Activated T-helper 1 cell treated with anti-CD3 and anti-CD28 coated beads, Interleukin-2, amount 50 U/mL, for 16 hours (primary cell): ENCODE measurements at places on chromosomes 2 and 18.

GRCh38 chr2:48114256-48114655, 208.0 kb upstream of the FBXO11 start:
- peak; percentile 13 for DNase-seq

- no peak for DNase-seq
Observed at GRCh38 chr18:24063121-24063731, 48.7 kb downstream of the TTC39C start.

- no peak for DNase-seq
Observed at GRCh38 chr2:157291018-157291417, 33.5 kb downstream of the GALNT5 start.

DNA sequence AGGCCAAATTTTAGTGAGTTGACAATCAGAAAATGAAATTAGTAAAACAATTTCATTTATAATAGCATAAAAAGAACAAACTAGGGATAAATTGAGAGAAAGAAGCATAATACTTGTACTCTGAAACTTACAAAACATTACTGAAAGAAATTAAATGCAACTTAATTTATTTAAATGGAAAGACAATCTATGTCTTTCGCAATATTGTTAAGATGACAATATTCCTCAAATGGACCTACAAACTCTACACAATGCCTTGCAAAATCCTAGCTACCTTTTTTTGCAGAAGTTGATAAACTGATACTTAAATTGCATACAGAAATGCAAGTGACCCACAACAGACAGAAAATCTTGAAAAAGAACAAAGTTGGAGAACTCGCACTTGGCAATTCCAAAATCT, 9.1 kb downstream of the EPG5 start:
- DNase-seq, result no peak

- DNase-seq, result no peak
Observed at GRCh38 chr2:28547906-28548600, 52.2 kb downstream of the PLB1 start.

DNA sequence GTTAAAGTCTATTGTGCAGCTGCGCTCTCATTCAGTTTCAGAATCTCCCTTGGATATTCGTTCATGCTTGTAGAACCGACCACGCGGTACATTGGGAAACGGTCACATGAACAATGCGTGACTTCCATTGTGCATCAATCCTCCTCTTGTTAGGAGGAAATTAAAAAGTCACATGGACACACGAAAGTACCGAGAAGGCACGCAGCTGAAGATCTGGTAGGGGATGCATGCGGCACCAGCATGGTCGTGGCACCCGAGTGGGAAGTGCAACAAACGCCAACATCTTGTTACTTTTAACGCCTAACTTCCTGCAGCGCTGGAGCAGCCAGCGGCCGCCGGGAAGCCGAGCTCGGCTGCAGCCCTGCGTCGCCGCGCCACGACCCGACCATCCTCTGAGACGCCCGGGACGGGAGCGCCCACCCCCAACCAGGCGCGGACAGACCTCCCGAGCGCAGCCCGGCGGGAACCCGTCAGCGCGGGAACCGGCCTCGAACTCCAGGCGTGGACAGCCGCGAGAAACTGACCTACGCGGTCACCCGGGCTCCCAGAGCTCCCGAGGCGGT, 412 bp downstream of the OSBPL1A start:
- no peak for DNase-seq

- no peak for DNase-seq
Observed at GRCh38 chr18:2606335-2606734, 35.0 kb downstream of the NDC80 start.

DNA sequence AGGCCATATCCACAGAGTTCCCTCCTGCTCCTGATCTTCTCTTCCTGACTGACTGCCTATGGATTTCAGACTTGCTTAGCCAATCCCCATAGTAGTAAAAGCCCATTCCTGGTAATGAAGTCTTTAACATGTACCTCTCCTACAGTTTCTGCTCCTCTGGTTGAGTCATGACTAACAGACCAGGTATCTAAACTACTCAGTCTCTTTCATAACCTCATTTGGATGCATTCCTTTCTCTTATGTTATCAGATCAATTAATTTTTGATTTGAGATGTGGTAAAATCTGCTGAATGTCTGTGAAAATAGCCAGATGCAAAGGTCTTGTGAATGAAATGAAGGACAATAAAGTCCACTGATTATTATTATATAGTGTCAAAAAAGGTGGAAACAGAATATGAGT, 198.0 kb downstream of the NBAS start:
- no peak for DNase-seq

DNA sequence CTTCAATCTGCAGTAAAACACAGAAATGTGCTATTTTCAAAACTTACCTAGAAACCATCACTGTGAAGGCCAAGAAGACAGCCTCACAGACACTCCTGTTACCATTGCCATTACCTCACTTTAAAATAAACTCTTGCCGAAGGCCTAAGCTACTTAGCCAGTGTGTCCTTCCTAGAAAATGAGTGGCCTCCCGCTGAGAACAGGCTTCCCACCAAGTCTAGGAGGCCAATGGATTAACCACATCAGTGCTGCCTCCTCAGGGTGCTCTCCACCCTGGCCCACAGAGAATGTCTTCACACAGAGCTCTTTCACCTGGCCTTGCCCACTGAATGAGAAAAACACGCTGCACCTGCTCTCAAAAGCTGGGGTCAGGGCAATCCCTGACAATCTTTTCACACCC, 47.5 kb downstream of the L3MBTL4 start:
- no peak for DNase-seq

DNA sequence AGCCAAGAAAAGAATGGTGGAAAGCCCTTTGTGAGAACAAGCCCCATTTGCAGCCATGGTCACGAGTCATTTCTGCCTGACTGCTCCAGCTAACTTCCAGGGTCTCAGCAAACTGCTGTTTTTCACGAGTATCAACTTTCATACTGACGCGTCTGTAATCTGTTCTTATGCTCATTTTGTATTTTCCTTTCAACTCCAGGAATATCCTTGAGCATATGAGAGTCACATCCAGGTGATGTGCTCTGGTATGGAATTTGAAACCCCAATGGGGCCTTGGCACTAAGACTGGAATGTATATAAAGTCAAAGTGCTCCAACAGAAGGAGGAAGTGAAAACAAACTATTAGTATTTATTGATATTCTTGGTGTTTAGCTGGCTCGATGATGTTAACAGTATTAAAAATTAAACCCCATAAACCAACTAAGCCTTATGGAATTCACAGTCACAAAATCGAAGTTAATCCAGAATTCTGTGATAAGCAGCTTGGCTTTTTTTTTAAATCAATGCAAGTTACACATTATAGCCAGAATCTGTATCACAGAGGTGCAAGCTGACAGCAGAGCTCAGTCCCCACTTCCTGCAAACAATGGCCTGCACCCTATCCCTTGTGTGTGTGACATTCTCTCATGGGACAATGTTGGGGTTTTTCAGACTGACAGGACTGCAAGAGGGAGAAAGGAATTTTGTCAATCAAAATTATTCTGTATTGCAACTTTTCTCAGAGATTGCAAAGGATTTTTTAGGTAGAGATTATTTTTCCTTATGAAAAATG, 26.1 kb downstream of the SLC14A1 start:
- no peak for DNase-seq

GRCh38 chr18:57792631-57793301, 10.3 kb downstream of the ATP8B1 start:
- DNase-seq, result no peak

GRCh38 chr2:223465793-223466192, 136.4 kb downstream of the SCG2 start:
- no peak for DNase-seq

DNA sequence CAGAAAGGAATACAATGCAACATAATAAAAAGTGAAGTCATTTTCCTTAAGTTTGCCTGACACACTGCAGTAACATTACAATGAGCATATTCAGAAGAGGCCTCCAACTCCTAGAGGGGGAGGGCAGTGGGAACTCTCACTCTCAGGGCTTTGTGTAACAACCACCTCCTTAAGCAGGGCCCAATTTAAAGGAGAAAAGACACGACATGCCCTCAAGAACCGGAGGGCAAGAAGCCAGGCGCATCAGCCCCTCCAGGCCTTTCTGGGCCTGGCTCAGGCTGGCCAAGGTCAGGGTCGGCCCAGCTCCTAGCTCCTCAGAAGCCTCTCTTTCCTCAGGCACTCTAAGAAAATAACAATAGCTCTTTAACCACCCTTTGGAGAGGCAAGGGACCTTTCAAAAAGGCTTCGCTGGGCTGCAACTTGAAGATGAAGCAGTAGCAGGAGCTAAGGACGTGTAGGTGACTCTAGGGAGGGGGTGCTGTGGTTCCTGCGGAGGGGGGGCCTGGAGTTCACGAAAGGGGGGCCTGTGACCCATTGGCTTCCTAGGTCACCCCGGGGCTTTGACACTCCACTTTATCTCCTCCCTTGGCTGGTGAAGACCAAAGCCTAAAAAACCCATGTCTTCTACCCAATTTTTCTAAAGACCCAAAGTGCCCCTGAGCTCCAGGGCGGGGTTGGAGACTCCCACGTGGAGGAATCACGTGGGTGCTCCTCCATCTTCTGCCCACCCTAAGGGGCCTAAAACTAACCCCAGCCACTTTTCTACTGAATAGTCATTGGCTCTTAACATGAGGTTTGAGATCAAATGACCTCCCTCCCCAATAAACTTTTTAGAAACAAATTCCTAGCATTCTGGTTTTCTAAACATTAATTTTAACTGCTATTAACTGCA, 13.3 kb downstream of the SERTAD2 start:
- DNase-seq, result no peak

DNA sequence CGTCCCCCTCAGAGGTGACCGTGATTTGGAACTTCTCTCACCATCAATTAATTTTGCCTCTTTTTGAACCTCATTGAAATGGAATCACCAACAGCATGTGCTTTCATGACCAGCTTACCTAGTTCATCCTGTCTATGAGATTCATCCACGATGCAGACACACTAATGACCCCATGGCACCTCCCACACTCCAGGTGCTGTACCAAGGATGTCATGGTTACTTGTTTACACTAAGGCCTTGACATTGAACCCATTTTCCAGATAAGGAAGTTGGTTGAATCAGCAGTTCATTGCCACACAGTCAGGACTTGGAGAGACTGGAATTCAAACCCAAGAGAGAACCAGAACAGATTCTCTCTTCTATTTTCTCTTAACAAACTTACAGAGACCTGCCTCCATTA, 139.0 kb downstream of the ZFP36L2 start:
- no peak for DNase-seq

- DNase-seq, result no peak
Observed at GRCh38 chr2:161273038-161273760, 35.0 kb upstream of the PSMD14 start.

GRCh38 chr2:10126632-10127026, 4.1 kb downstream of the RRM2 start:
- DNase-seq, result no peak

- no peak for DNase-seq
Observed at GRCh38 chr18:62751341-62751821, 36.0 kb downstream of the PHLPP1 start.

DNA sequence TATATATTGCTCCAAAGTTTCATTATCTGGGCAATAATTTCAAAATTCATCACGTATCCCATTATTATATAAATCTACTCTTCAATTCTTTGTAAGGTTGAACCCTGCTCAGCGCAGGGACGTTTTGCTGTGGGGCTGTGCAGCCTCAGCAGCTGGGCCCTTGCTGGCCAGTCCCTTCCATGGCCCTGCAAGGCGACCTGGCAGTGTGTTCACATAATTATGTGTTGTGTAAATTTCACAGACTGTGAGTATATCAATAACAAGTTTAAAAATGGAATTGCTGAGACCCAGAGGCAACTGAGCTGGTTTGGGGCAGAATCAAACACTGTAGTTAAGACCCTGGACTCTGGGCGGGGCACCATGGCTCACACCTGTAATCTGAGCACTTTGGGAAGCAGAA, 16.1 kb upstream of the MAL start:
- no peak for DNase-seq

GRCh38 chr18:73645160-73645715, 502.4 kb downstream of the FBXO15 start:
- DNase-seq, result no peak

DNA sequence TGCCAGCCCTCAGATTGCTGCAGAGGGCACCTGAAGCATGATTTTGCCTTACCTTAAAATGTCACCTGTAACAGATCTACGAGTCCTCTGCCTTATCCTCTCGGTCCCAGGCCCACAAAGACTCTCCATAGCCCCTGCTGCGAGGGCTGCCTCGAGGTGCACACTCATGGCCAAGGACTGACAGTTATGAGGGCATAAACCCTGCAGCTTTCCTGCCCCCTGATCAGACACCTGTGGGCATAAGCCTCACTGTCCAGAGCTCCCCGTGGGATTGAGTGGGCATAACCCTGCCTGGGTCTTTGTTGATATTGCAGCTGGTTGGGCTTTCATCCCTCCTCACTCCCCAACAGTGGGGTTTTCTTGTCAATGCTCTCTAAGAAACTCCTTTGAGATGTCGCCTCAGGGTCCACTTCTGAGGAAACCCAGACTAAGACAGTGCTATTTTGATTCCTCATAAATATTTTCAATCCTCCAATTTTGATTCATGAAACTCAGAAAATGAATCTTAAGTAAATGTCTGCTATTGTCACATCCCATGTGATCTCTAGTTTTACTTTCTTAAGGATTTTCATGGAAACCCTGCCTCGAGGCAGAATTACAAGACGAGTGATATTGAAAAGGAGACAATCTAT, 108.5 kb upstream of the NCK2 start:
- DNase-seq, result no peak

- no peak for DNase-seq
Observed at GRCh38 chr18:58538604-58539386, 90.1 kb downstream of the ALPK2 start.

DNA sequence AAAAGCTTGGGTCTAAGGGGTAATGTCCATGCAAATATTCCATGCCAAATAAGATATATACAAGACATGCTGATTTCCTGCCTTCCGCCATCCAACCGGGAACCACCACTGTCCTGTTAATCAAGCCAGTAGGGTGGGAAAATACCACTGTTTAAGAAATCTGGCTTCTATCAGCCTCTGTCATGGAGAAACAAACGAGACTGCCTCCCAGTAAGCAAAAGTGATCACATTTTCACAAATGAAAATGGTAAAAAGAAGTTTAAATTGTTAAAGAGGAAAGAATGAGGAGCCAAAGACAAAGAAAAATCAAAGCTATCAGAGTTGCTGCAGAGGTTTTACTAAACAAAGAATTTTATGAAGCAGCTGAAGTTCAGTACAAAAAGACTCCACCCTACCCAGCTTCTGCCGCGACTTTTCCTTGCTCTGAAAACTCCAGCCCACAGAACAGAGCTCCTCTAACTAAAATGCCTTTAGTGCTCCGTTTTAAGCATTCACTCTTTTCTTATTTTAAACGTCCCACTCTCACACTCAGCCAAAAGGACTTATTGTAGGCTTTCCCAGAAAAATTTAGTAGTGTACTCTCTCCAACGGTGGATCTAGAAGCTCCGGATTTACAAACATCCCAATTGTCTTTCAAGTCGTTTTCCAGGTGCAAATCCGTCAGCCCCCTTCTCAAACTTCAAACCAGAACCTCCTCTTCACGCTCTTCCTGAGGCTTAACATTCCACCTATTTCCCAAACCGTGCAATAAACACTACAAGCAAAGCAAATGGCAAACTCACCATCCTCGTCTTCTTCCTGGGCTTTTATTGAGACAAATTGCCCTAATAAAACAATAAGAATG, 613 bp downstream of the COL5A2 start:
- DNase-seq, result no peak

DNA sequence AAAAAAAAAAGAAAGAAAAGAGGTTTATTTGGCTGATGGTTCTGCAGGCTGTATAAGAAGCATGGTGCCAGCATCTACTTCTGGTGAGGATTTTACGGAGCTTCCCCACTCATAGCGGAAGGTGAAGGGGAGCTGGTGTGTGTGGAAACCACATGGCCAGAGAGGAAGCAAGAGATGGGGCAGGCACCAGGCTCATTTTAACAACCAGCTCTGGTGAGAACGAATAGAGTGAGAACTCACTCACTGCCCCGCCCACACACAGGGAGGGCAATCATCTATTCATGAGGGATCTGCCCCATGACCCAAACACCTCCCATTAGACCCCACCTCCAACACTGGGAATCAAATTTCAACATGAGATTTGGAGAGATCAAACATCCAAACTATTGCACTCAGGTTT, 68.5 kb downstream of the MOGAT1 start:
- no peak for DNase-seq
